ENCODE measurements at places on chromosomes 7 and 10.

- peak; percentile 47 for DNase-seq
These were observed 33.7 kb downstream of the AP5Z1 start for GRCh38 chr7:4809091-4809591.

GRCh38 chr7:81721437-81721836, 48.4 kb downstream of the HGF start:
- DNase-seq: no peak

- DNase-seq: peak; percentile 5
These were observed 621 bp upstream of the MORN4 start for GRCh38 chr10:97633921-97634320.

GRCh38 chr10:58237014-58237834, 30.5 kb downstream of the IPMK start:
- no peak for DNase-seq

GRCh38 chr7:66105263-66105748, 9.3 kb upstream of the CRCP start:
- DNase-seq: no peak

All from stimulated activated naive B cell treated with anti-CD40 and anti-IgM and Interleukin-4, amounts not matched to agents 10 μg/mL and 1 μg/mL and 100 μg/mL, for 72 hours (primary cell).